NCI-H1048 (cell line): ENCODE measurements at places on chromosomes 5 and 9.
A peak's percentile ranks its signal among the peaks of the same experiment; 100 is the strongest.

DNA sequence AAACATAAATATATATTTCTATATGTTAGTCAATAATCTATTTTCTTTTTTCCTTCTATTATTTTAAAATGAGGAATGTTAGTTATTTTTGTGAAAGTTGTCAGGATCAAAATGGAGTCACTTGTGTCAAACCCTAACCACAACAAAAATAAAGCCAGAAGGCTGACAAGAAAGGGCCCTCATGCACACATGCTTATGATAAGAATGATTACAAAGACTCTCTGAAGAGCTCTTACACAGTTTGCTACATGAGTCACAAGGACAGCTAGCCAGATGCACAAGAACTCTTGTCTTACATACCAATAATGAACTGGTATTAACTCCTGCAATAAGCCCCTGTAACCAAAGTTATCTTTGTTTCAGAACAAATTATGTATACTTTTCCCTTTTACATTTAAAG lies 64.7 kb downstream of the GGTA1 start:
- no peak for DNase-seq

- no peak for DNase-seq
Measured at GRCh38 chr5:2240118-2240904, 357.6 kb upstream of the IRX4 start.

DNA sequence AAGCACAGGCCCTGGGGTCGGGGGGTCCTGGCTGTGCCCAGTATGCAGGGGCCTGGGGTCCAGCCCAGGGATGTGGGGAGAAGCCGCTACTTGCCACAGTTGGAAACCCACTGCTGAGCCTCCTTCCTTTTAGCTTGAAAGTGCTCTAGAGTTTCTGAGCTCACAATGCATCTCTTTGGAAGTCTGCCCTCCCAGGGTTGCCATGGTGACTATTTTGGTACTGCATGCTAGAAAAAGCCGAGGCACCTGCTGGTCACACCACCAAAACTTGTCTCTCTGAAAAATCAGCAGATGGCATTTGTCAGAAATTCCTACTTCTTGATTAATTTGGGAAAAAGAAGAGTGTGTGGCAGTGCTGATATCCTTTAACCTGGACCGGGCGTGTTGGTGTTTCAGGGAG lies 151.8 kb downstream of the SEC61B start:
- DNase-seq: no peak

GRCh38 chr9:94805585-94805984 lies 79.1 kb downstream of the AOPEP start:
- peak; percentile 68 for DNase-seq

DNA sequence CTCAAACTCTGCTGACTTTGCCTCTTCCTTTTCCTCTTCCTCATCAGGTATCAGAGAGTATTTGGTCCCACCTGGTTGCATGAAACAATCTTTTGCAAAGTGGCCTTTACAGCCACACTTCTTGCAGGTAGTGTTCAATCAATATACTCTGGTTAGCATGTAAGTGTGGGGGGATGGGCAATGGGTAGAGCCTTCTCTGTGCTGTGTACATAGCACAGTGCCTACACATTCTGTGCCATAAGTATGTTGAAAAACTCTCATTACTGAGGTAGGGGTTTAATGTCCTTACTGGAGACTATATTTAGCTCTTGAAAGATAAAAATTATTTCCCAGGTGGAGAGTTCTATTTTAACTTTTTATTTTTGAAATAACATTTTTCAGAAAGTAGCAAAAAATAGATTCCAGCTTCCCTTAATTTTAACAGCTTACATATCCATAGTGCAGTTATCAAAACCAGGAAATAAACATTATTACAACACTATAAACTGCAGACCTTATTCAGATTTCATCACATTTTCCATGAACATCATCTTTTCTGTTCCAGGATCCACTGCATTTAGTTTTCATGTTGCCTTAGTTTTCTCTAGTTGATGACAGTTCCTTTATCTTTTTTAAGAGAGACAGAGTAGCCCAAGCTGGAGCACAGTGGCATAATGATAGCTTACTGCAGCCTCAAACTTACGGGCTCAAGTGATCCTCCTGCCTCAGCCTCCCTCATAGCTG lies 15.1 kb downstream of the TTC1 start:
- DNase-seq: no peak

DNA sequence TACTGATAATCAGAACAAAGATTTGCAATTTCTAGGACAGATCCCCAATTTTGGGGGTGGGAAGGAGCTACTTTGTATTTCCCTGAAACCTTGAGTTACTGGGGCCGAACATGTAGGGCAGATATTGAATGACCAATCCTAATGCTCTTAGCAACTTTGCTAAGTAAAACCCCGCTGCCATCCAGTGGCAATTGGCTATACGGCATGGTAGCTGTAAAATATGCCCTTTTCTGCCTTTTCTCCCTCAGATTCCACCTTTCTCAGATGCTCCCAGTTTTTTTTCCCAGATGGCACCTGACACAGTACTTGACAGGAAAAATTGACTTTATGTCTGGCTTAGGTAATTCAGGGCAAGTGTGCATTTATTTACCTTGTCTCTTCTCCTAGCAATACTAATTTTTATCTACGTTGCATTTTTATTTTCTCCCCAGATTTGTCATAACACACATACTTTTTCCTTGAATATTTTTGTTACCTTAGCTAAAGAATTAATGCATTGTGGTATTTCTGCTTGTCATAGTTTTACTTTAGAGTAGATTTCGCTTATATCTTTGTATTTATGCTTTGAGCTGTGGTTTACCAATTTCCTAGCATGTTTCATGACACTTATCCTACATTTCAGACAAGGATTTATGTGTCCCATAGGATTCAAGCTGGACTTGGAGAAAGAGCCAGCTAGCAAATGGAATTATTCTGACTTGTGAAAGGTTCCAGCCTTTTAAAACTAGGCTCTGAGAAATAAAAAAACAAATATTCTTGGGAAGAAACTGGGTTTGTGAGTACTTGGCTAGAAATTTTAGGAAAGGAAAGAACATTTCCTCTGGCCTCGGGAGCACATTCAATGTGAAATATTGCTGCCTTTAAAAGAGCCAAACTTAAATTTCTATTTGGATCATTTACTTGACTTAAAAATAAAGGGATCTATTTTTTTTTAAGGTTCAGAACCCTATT lies 37.4 kb downstream of the PIK3R1 start:
- no peak for DNase-seq

- no peak for DNase-seq
Measured at GRCh38 chr5:134177369-134178095, 782 bp upstream of the SKP1 start.

DNA sequence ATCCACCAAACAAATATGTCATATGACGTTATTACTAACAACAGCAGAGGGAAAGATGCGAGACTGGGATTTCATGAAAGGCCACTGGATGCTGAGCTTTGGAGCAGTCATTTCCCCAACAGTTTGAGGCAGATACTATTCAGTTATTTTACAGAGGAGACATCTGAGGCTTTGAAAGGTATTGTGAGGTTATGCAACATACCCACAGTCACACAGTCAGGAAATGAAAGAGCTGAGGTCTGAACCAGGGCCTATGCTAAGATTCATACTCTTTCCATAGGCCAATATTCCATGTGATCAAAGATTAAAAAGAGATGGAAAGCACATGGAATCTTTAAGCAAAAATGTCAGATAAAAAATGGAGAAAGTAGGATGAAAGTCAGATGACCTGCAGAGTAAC lies 63.0 kb downstream of the LPAR1 start:
- DNase-seq: no peak

- DNase-seq: no peak
Measured at GRCh38 chr5:134247428-134248224, 21.8 kb upstream of the PPP2CA start.

GRCh38 chr9:27990524-27990923 lies 417.2 kb upstream of the C9orf72 start:
- DNase-seq: no peak

GRCh38 chr9:110997847-110998246 lies 40.4 kb downstream of the LPAR1 start:
- no peak for DNase-seq

DNA sequence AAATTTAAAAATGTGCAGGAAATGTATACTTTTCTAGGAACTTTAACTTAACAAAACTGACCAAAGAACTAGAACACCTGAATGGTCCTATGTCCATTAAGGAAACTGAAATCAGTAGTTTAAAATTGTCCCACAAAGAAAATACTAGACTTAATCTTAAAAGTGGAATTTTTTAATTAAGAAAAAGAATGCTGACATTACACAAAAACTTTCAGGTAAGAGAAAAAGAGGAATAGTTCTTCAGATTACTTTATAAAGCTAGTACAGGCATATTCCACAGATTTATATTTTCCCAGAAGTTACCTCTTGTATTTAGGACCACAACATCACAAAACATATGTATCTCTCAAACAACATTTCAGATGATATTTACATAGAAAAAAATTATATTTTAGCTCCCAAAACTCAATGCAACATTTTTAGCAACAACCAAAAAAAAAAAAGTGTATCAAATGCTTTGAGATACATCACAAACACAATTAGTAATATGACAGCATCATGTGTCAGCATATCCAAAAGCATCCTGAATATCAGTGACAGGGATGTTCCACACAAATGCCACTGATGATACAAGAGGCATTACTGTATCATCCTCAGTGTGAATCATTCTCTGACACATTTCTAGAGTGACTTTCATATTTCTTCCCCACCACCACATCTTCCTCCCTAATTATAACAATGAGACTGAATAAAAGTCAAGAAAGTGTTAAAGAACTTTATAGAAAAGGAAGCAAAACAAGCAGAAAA lies 264.0 kb downstream of the EPB41L4A start:
- DNase-seq: no peak

GRCh38 chr5:52983731-52984636 lies 5.2 kb upstream of the ITGA2 start:
- DNase-seq: no peak

- DNase-seq: no peak
Measured at GRCh38 chr9:99234618-99235017, 12.5 kb downstream of the SEC61B start.

DNA sequence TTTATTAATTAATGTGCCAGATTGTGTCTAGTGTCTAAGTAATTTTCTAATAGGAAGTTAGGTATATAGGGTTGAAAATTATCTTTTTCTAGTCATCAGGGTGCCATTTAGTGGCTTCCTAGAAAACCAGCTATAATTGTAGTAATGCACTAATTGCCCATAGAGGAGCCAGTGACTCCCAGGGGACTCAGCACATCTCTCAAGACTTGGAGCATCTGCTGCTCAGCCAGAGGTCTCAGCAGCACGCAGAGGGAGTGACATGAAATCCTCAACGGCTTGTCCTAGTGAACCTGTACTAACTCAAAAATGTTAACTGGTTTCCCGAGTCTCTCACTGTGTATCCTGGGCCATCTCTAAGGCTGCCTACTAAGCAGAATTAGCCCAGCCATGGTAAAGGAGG lies 78.2 kb upstream of the MAN2A1 start:
- no peak for DNase-seq

GRCh38 chr5:912280-913091 lies 19.8 kb downstream of the TRIP13 start:
- DNase-seq: no peak

- DNase-seq: no peak
Measured at GRCh38 chr5:56523790-56524575, 290.9 kb upstream of the ANKRD55 start.

DNA sequence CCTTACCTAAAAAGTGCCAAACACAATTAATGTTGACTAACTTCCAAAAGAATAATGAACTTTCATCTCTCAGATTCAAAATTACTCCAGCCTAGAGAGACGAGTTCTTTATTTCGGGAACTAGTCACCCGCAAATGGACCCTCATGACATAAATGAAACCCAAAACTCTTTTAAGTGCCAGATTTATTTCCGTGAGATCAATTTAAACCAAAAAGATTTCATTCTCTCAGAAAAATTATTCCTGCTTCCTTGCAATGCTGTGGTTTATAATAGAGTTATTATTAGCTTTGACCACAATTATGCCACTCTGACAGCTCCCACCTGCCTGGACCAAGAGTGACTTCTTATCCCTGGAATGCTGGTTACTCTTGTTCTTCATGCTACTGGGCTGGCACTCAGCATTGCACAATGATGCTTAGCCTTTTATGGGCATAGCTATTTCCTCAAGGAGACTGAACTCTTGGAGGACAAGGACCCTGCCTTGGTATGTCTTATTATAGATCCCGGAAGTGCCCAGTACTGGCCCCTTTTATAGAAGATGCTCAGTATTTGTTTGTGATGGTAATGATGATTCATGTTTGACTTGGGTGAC lies 183.5 kb downstream of the SNX18 start:
- DNase-seq: no peak

DNA sequence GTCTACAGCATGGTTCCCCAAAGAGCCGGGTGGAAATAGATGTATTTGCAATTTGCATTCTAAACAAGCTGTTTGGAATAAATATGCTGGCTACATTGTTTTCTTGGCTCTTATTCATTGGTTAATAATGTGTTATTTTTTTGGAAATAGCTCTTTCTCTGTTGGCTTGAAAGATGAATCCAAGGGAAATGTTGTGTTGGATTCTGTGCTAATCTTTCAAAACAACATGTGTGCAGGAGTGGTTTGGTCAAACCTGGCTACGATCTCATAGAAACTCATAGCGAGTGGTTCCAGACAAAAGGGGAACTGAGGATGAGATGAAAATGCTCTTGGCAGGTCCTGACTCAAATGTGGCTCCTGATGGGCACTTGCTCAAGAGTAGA lies 63.7 kb upstream of the CXCL14 start:
- DNase-seq: no peak

DNA sequence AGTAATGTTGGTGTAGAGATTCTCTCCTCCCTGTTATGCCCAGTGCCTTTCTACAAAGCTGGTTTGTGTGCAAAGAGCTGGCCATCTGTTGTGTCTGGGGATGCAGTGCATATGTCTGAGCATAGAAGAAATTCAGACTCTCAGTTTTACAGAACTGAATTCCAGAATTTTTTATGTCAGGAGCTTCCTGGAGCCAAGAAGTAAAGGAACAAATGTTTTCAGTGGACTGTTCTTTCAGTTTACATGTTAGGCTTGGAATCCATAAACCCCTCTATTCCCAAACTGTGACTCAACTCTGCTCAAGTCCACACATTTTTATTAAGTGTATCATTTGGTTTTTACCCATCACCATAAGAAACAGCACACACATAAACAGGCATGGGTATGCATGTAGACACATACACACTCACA lies 366.0 kb downstream of the BRINP1 start:
- DNase-seq: no peak

DNA sequence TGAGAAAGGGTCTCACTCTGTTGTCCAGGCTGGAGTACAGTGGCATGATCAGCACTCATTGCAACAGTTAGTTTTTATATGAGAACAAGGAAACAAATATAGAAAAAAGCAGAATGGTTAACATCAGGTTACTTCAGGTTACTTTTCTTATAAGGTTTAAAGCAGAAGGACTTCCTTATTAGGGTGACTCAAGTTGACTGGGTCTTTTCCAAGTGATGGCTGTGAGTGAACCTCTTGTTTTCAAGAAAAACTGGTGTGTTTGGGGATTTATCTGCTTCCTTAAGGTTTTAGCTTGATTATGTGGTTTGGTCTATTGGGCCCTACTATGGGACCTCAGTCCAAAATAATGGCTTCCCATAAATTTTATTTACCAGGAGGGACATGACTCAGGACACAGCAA lies 99.2 kb downstream of the ARRDC3 start:
- no peak for DNase-seq

GRCh38 chr9:88161144-88161543 lies 22.9 kb upstream of the SPATA31C2 start:
- no peak for DNase-seq

GRCh38 chr9:122930541-122931225 lies 629 bp downstream of the ZBTB26 start:
- no peak for DNase-seq

GRCh38 chr9:87607859-87608258 lies 110.2 kb downstream of the DAPK1 start:
- no peak for DNase-seq
